NCI-H1092 (cell line): ENCODE measurements at places on chromosomes 1 and 21.
A peak's percentile ranks its signal among the peaks of the same experiment; 100 is the strongest.

GRCh38 chr1:40703316-40703715 lies 11.8 kb downstream of the NFYC start:
- no peak for DNase-seq

GRCh38 chr1:17207966-17208418 lies 3.1 kb downstream of the PADI1 start:
- no peak for DNase-seq

- DNase-seq, result peak; percentile 98
Measured at GRCh38 chr1:212857992-212858460, at the start of gene FLVCR1. FLVCR1 (plus strand) TSS chr1:212858275; CDS start chr1:212858453, 178 bp downstream.

DNA sequence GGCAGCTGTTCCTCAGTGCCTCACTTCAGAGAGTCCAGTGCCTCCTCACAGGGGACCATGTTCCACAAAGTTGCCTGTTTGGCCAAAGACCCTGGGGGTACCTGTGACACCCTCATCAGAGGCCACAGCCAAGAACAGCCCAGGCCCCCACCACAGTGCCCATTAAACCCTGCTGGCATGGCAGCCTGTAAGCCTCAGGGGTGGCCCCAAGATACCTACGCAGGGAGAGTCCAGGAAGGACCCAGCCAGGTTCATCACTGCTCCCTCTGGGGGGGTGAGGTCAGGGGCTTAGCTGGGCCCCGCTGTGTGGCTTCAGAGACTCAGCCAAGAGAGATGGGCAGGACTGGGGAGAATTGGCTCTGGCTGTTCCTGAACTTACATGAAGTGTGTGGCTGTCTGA lies 19.1 kb upstream of the PRDM16 start:
- DNase-seq, result no peak

- DNase-seq, result no peak
Measured at GRCh38 chr21:25176637-25177412, 430.5 kb downstream of the MRPL39 start.

DNA sequence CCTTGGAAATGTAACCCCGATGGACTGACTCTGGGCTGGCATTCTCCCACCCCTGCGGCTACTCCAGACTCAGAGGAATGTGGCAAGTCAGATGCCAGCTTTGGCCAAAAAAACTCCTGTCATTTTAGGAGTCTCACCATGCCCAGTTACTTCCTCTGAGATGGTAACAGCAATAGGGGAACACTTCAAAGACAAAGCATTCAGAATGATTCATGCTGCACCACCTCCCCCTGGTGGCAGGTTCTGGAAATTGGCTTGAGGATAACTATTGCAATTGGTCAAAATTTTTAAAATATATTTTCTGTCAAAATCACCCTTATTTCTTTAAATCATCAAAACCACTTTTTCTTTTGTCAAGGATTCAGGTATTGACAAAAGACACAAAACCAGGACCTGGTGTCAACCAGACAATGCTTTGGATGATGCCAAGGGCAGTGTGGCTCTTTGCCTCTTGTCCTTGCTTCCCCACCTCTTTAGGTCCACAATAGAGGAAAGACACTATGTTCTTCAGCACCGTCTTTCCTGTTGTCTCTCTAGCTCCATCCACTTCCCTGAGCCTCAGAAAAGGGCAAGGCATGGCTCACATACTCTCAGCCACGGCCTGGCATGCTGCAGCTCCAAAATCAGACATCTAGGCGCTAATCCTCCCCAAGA lies 9.9 kb upstream of the CDCA8 start:
- peak; percentile 54 for DNase-seq

DNA sequence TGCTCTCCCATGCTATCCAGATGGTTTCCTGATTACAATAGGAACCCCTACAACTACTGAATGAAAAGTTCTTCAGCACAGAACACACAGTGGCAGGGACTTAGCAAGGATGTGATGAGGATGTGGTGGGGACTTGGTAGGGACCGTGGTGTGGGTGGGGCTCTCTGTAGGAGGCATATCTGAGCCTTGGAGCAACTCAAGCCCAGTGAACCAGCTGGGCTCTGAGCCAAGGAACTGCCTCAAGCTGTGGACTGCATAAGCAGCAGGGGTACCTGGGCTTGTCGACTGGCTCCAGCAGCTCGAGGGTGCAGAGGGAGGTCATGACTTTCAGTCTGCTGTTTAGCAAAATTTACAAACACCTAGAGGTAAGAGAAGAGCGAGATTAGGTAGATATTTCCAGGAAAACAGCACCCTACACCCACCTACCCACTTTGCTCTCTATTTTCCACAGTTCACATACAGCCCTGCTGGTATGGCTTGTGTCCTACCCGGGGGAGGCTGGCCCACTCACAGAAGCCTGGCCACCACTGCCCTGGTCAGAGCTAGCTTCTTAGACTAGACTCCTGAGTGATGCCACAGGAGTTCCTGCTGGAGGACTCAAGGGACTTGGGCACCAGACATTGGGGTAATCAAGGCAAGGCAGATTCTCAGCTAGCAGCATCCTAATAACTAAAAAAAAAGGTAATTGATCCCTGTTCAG lies 86.8 kb upstream of the GCLM start:
- no peak for DNase-seq

- no peak for DNase-seq
Measured at GRCh38 chr1:193358419-193358818, 172.0 kb upstream of the B3GALT2 start.

GRCh38 chr1:17913326-17914115 lies 158.4 kb downstream of the ACTL8 start:
- DNase-seq, result no peak

DNA sequence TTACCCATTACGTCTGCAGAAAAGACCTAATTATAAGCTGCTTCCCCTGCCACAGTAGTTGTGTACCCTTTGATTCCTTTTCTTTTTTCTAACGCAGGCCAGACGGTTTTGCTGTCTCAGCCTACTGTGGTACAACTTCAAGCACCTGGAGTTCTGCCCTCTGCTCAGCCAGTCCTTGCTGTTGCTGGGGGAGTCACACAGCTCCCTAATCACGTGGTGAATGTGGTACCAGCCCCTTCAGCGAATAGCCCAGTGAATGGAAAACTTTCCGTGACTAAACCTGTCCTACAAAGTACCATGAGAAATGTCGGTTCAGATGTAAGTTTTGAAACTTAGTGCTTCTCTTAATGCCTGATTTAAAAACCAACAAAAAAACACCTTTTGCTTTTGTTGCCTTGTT lies 35.8 kb downstream of the ATF6 start:
- DNase-seq, result no peak

- no peak for DNase-seq
Measured at GRCh38 chr1:245837718-245838117, 669.4 kb downstream of the SMYD3 start.

DNA sequence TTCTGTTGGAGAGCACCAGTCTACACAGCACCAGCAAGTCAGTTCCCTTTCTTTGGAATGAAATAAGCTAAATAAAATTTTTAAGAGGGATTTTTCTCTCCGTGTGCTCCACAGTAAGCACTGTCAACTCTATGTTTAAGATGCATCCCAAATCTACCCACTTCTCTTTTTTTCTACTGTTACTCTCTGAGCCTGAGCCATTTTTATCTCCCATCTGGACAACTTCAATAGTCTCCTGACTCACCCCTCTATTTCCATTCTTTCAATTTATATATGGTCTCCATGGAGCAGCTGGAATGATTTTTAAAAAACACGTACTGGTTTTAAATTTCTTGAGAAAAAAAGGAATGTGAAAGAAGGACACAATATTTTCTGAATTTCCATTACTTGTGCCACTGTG lies 24.7 kb upstream of the CCT8 start:
- DNase-seq, result no peak

DNA sequence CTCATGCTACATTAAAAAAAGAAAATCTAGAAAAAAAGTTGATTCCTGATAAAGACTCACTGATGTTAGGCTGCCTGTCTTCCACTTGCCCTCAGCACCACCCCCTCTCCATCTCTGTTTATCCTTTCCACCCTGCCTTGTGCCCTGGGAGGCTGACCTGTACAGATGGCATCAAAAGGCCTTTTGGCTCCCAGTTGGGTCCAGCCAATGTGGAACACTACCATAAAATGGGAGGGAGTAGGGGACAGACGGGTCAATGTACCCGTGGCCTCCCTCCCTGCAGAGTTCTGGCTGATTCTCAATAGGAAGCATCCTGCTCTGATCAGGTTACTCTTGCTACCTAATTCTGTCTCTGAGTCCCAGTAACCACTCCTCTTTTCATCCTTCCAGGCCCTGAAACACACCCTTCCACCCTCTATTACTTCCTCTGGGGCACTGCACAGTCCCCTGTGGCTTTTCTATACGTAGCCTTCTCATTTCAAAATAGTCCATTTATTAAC lies 300.0 kb downstream of the HHIPL2 start:
- DNase-seq, result no peak

GRCh38 chr1:109926662-109927300 lies 16.1 kb downstream of the CSF1 start:
- no peak for DNase-seq

- DNase-seq, result no peak
Measured at GRCh38 chr1:36231191-36231590, 6.9 kb downstream of the THRAP3 start.

DNA sequence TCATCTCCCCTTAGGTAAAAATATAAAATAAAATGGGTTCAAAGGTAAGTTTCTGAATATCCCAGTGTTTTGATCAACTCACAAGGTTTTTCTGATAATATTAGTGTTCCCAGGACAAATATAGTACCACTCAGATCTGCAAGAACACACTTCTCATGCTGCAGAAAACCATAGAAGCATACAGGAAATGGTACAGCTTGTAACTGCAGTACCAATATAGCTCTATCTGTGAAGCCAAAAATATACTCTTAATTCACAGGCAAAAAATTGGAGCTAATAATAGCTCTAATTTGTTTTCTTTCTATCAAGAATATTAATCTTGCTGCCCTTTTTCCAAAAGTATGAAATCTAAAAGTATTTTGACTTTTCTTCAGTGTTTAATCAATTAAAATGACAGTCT lies 13.2 kb downstream of the VPS45 start:
- no peak for DNase-seq
